Astrocyte of the cerebellum (primary cell): ENCODE measurements at places on chromosomes 4 and X.

GRCh38 chrX:129629837-129630236 lies 24.9 kb downstream of the APLN start:
- no peak for DNase-seq

- no peak for DNase-seq
These were observed 22.0 kb downstream of the CTSO start for GRCh38 chr4:155931634-155932033.

DNA sequence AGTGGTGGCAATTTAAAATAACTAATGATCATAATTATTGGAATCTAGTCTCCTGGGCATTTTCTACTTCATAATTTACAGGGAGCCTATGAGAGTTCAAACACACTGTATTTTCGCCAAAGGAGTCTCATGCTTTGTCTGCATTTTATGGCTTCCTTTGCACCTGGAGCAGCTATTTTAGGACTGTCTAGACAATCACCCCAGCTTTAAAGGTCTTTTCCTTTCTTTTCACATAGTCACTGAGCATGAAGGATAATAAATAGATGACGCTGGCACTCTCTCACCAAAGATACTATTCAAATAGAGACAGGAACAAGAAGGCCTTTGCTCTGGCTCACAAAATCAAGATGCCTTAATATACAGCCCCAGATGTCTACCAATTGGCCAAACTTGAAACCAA lies 43.0 kb downstream of the AMELX start:
- DNase-seq, result no peak

- peak; percentile 79 for DNase-seq
These were observed 138.6 kb upstream of the SMARCAD1 start for GRCh38 chr4:94068753-94069719.

DNA sequence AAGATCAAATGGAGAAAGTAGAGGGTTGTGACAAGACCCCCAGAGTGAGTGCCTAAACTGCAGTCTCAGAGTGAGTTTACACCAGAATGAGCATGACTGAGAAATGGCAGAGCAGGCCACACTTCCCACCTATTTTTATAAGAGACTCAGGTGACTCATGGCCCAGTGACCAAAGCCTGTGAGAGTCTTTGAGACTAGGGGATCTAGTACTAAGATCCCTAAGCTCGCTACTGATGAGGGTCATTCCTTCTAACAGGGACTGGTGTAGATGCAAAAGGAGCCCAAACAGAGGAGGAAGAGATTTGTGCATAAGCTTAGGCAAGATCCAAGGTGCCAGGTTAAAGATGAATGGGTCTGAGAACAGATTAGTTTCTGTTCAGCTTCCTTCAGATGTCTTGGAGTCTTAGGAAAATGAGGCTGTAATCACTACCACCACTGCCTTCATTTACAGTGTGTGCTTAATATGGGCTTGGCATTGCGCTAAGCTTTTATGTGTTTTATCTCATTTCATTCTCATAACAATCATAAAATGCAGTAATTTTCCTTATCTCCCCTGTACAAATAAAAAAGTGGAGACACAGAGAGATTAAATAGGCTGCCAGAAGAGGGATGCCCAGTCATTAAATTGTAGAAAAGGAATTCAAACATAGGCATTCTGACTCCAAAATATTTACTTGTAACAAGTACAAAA lies 62.8 kb downstream of the RWDD4 start:
- no peak for DNase-seq

DNA sequence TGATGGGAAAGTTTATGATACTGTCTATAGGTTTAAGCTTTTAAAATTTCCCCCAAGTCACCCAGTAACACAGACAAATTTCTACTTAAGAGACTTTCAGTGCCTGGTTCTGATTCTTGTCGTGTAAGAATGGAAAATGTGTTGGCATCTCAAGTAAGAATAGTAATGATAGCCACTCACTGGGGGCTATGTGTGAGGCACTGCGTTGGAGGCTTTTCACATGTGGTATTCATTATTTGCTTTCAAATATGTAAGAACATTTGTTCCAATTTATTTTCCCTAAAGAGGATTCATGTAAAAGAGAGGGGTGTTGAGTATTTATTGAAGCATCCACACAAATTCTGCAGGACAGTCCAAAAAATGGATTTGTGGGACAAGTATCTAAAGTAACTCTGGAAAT lies 143.6 kb downstream of the FNIP2 start:
- DNase-seq, result no peak

DNA sequence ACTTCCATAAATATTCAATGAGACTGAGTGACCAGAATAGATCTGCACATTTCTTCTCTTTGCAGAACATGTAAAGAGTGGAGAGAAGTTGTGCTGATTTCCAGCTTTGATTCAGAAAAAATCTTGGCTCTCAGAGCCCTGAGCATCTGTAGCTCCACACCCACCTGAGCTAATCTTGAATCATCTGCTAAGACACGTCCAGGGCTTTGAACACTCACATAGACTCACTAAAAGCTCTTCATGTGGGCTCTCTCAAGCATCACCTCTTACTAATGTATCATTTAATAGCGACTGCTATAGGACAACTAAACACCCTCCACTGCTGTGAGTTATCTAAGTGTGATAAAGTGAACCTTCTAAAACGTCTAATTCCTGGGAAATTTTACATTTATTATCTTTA lies 147.7 kb upstream of the GRIA3 start:
- no peak for DNase-seq

GRCh38 chr4:10673817-10674369 lies 10.7 kb downstream of the CLNK start:
- DNase-seq, result no peak

- DNase-seq, result no peak
These were observed 35.4 kb upstream of the TMSB15B start for GRCh38 chrX:103927030-103927429.

DNA sequence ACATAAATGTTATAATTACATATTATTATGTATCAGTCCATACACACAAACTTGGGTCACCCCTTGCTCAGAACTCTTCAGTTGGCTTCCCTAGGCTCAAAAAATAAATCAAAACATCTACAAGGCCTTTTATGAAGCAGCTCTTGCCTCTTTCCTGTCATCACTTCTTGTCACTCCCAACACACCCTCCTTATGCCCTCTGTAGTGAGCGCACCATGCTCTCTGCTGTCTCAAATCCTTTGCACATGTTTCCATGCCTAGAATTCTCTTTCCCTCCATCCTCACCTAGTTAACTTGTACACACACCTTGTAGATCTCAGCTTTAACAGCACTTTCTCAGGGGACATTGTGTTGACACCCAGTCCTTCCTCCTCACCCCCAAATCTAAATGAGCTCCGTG lies 53.0 kb downstream of the ATP8A1 start:
- DNase-seq, result no peak

GRCh38 chrX:41257801-41258200 lies 76.2 kb upstream of the DDX3X start:
- no peak for DNase-seq

DNA sequence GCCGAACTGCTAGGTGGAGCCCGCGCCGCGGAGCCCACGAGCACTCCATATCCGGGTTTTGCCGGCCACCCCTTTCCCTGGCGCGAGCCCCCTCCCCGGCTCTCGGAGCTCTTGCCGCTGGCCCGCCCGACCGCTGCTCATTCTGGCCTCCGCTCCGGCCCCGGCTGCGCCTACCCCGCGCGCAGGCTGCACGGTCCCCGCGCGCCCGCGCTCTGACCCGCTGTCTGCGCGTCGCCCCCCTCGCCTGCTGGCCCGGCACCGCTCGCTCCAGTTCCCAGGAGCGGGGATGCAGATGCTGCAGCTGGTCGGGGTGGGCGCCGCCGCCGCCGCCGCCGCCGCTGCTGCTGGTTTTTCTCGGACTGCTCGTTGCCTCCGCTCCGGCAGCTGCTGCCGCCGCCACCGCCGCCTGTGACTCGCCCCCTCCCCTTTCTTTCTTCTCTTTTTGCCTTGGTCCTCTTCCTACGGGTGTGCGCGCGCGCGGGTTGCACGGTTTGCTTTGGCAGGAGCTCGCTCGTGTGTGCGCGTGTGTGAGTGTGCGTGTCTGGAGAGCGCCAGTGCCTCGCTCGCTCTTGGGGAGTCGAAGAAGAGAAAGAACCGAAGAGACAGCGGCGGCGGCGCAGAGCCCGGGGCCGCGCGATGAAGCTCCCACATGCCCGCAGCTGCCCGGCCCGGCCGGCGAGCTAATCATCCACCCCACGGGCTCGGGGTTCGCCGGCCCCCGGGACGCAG lies at the start of gene ADGRL3:
TSS of gene ADGRL3 (plus strand) at position 140 of the 729 bp plus-strand sequence.
- DNase-seq, result no peak

- no peak for DNase-seq
These were observed 84.8 kb upstream of the TFDP3 start for GRCh38 chrX:133302775-133303445.

DNA sequence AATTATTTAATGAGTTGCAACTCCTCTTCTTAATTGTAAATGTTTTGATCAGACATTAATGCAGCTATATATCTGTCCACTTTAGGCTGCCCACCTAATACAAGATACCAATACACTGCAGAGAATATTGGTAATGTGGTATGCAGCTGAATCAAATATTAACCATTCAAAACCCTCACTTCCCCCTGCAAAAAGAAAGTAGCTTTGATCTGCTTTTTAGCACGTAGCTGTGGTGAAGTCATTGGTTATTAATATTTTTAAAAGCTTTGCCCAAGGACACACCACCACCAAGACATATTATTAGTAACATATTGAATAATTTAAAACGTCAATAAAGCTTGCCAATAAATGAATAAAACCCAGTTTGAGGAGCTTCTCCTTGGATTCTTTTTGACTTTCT lies 28.6 kb upstream of the CYP2U1 start:
- no peak for DNase-seq

- no peak for DNase-seq
These were observed 279.0 kb downstream of the ANKRD50 start for GRCh38 chr4:124433500-124433899.

- no peak for DNase-seq
These were observed 29.7 kb downstream of the OFD1 start for GRCh38 chrX:13764281-13764680.

DNA sequence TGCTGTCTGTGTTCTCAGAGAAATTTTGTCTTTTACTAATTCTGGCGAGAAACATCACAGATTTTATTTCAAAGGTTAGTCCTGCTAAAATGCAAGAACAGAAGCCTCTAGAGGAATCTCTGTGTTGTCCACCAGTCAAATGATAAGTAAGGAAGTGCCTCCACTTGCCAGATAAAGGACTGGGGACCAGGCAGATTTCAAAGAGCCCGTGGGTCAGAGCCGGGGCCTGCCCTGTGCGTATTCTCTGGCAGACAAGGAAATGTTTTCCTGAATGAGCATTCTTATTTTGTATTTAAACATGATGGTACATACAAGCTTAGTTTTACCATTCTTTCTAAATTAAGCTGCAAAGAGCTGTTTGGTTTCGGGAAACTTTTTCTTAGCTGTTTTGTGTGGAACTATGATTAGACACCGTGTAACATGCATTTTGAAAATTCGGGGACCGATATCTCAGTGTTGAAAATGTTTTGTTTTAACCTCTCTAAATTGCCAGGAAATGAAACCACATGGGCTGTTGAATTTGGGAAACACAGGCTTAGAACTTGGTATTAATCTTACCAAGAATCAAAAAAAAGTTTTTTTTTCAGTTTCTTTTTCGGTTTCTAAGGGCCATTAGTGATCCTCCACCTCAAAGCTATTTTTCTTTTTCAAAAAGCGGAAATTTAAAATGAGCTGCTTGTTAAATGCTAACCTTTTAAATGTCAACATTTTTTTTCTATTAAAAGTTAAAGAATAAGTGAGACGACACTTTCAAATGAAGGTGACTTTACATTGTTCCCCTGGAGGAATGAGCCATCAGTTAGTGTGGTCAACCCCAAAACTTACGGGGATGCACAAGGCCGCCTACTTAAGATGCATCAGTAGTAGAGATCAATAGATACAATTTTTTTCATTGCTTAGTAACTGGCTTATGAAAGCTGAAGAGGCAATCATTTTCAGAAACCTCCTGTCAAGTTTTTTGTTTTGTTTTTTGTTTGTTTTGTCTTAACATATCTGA lies 89.6 kb upstream of the MTM1 start:
- DNase-seq, result no peak

- DNase-seq, result no peak
These were observed 75.6 kb downstream of the CCNG2 start for GRCh38 chr4:77232653-77233052.

- no peak for DNase-seq
These were observed 167.6 kb upstream of the ARSJ start for GRCh38 chr4:114146947-114147618.

GRCh38 chr4:140937866-140938265 lies 181.7 kb upstream of the TBC1D9 start:
- no peak for DNase-seq

DNA sequence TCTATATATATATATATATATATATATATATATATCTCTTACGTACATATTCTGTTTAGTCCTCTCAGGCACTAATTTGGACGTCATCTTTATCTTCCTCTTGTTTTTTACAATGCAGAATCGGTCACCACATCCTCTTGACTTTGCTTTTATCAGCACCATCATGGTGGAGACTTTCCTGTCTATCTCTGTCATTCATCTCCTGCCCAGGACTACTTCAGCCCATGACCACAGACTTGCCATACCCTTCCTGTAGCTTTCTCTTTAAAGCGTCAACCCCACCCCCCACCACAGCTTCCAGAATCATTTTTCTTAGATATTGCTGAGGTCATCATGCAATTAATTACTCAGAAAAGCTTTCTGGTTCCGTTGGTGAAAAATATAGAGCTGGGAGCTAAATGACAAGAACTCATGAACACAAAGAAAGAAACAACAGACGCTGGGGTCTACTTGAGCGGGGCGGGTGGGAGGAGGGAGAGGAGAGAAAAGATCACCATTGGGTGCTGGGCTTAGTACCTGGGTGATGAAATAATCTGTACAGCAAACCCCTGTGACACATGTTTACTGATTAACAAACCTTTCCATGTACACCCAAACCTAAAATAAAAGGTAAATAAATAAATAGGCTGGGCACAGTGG lies 30.5 kb upstream of the PRKX start:
- no peak for DNase-seq

DNA sequence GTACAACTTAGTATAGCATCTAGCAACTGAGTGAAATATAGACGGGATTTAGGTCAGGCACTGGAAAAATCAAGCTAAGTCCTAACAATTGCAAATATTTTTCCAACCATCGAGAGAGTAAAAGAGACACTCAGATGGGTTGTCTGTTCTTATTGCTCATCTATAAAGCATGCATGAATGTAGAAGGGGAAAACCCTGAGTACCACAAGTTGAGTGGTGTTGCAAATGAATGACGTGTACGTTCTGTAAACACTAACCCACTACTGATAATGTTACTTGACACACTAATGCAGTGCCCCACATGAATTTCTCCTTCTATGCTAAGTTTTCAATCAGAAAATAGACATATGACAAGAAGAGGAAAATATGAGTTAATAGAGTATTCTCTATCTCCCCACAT lies 211.2 kb downstream of the COX18 start:
- peak; percentile 48 for DNase-seq

- DNase-seq, result no peak
These were observed 68.2 kb downstream of the FUNDC1 start for GRCh38 chrX:44474410-44474809.
